ENCODE measurements at places on chromosomes 5 and 9.

GRCh38 chr9:106976772-106977171, 113.8 kb downstream of the ZNF462 start:
- H3K27ac ChIP-seq, result no peak overlapping the region
- H3K4me1 ChIP-seq, result peaks cover 12% of the 10 kb centered on the region
- no peak for DNase-seq
- no peak overlapping the region for H3K4me3 ChIP-seq
- H3K36me3 ChIP-seq, result peaks cover 86% of the 10 kb centered on the region

- no peak overlapping the region for H3K4me3 ChIP-seq
- DNase-seq, result no peak
- no peaks in the 10 kb centered on the region for H3K4me1 ChIP-seq
- H3K27me3 ChIP-seq, result no peaks in the 10 kb centered on the region
Measured at GRCh38 chr9:121955649-121956048, 137.5 kb downstream of the TTLL11 start.

DNA sequence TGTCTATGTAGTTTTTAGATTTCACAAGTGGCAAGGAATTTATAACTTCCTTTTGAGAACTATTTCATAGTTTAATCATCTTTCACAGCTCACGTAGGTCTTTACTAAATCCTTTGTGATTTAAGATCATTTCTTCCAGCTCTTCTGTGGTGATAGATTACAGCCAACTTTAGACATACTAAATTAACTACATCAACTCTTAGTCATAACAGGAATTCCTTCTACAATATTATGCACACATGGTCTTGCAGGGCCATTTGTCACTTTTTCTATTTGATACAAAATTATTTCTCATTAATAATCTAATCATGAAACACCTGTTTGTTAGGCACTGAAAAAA, 208.4 kb downstream of the PDE4D start:
- peak overlapping the region; percentile 57 for H3K27ac ChIP-seq
- no peak overlapping the region for H3K4me3 ChIP-seq
- no peaks in the 10 kb centered on the region for H3K36me3 ChIP-seq
- DNase-seq, result no peak

GRCh38 chr9:136587944-136588662, 42.3 kb upstream of the NOTCH1 start:
- peaks cover 34% of the 10 kb centered on the region for H3K4me1 ChIP-seq
- DNase-seq, result no peak
- H3K36me3 ChIP-seq, result no peaks in the 10 kb centered on the region

DNA sequence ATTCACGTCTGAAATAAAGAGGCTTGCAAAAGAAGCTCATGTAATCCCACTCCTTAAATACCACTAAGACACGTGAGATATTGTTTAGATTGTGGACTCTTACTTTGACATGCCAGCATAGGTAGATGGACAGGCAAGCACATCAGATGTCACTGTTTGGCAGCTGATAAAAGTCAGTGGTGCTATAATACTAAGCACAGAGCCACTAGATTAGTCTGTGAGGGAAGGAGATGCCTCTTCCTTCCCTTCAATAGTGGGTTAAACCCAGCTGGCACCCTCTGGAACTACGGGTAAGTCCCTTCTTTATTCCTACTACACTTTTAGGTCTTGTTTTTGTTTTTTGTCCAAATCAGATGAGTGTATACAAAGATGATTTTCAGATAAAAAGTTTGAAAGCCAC, at the start of gene MYOT:
MYOT (plus strand) TSS at position 197 of the 400 bp plus-strand sequence. CDS start 2,792 bp downstream, outside the sequence.
- H3K4me1 ChIP-seq, result no peaks in the 10 kb centered on the region
- H3K27me3 ChIP-seq, result no peaks in the 10 kb centered on the region
- H3K4me3 ChIP-seq, result no peak within 1 kb of the TSS
- H3K36me3 ChIP-seq, result no peaks in the 10 kb centered on the region

- no peak for DNase-seq
- no peak overlapping the region for H3K4me3 ChIP-seq
- peak overlapping the region; percentile 67 for H3K27ac ChIP-seq
- H3K4me1 ChIP-seq, result peaks cover 24% of the 10 kb centered on the region
- no peaks in the 10 kb centered on the region for H3K27me3 ChIP-seq
Measured at GRCh38 chr9:110650991-110651411, 17.6 kb upstream of the MUSK start.

DNA sequence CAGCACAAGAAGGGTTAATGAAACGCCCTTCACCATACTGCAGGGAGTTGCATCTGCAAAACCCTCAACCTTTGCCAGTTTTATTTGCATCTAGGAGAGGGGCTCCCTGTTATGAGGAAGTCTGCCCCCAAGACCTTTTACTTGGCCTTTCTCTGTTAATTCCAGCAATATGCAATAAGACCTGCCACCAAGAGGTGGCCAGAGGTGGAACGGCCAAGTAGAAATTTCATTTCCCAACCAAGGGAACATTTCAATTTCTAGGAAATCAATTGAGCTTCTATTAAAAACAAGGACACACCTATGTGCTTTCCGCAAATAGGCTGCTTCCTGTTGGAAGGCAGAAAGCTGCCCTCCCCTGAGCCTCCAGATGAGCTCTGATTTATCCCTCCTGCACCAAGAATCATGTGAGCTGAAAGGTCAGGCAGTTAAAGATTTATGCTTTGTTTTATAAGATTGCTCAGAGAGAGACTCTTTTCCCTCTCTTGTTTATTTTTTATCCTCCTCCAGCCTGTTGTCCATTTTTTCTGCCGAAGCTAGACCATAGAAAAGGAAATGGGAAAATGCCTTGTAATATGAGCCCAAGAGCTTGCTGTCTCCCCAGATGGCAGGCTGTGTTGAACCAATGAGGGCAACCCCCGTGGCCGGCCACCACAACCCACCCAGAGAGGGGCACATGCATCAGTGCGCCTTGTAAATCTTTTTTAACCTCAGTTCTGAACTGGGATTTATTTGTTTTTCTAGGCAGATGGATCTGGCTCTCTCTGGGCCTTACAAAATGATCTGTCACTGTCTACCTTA, 572.8 kb downstream of the TLE1 start:
- H3K27ac ChIP-seq, result no peak overlapping the region
- H3K27me3 ChIP-seq, result no peaks in the 10 kb centered on the region
- H3K4me3 ChIP-seq, result no peak overlapping the region
- H3K36me3 ChIP-seq, result no peaks in the 10 kb centered on the region

DNA sequence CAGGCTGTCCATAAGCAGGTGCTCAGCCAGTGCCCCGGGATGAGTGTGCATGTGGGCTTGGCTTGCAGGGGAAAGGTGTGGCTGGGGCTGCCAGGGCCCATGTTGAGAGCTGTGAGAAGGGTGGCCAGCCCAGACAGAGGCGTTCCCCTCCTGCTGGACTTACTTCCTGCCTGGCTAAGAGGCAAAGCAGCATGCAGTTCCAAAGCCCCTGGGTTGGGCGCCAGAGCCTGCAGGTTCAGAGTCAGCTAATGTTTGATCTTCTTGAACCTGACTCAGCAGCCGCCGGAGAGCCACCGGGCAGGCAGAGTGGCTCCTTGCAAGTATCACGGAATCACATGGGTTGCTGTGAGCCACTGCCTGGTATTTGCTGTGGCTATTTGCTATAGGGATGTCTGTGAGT, 168.4 kb upstream of the MAP1B start:
- no peak overlapping the region for H3K4me3 ChIP-seq
- no peaks in the 10 kb centered on the region for H3K4me1 ChIP-seq
- DNase-seq, result no peak
